Dorsolateral prefrontal cortex (tissue), 122 donors: ENCODE measurements at places on chromosomes 2 and 18. TPM values are rescaled to one million over a fixed set of nuclear protein-coding genes. Genes with fewer than 3 reads are reported as not detected.

The SH2D6 gene
- total RNA-seq: 4.4 TPM

The STARD6 gene
- 0.83 TPM for total RNA-seq

The USP40 gene
- 65.4 TPM for total RNA-seq

The ABCG5 gene
- 0.36 TPM for total RNA-seq

The SERPINB8 gene
- total RNA-seq: 4.2 TPM

The MC4R gene
- 2.1 TPM for total RNA-seq

The CRYGD gene
- not detected for total RNA-seq

The FIGN gene
- total RNA-seq: 21.2 TPM

The KCNJ13 gene
- total RNA-seq: 0.91 TPM

The DES gene
- 1.2 TPM for total RNA-seq

The OSR1 gene
- total RNA-seq: 1.9 TPM

The UGP2 gene
- total RNA-seq: 176 TPM

The SOWAHC gene
- 3.2 TPM for total RNA-seq

The ESPNL gene
- 0.14 TPM for total RNA-seq

The VWC2L gene
- 8.9 TPM for total RNA-seq

The FARSB gene
- 23.9 TPM for total RNA-seq

The LDLRAD4 gene
- total RNA-seq: 96.0 TPM

The KCMF1 gene
- total RNA-seq: 78.1 TPM

The GULP1 gene
- 27.0 TPM for total RNA-seq

The SULT1C4 gene
- 13.3 TPM for total RNA-seq

The PAX8 gene
- 1.5 TPM for total RNA-seq

The SERPINB3 gene
- total RNA-seq: not detected

The ITPRIPL1 gene
- 2.2 TPM for total RNA-seq

The UGT1A6 gene
- not detected for total RNA-seq

The MYO5B gene
- 3.3 TPM for total RNA-seq

The QPCT gene
- 19.2 TPM for total RNA-seq

The BOLL gene
- not detected for total RNA-seq

The SERPINB11 gene
- total RNA-seq: not detected

The B4GALT6 gene
- total RNA-seq: 74.4 TPM

The FSHR gene
- 1.7 TPM for total RNA-seq

The LYG2 gene
- not detected for total RNA-seq

The HS6ST1 gene
- total RNA-seq: 104 TPM

The SERPINB4 gene
- not detected for total RNA-seq

The ANKMY1 gene
- total RNA-seq: 30.7 TPM

The CCDC138 gene
- 15.5 TPM for total RNA-seq

The RNU2-63P gene
- not detected for total RNA-seq

The TUBA4B gene
- total RNA-seq: not detected

The AKAIN1 gene
- not detected for total RNA-seq

The CHRNA1 gene
- 0.43 TPM for total RNA-seq

The DSC3 gene
- total RNA-seq: not detected

The SIGLEC15 gene
- total RNA-seq: not detected

The SERPINB10 gene
- not detected for total RNA-seq

The RAX gene
- total RNA-seq: not detected

The APCDD1 gene
- 103 TPM for total RNA-seq

The DPP10 gene
- total RNA-seq: 92.9 TPM

The RTKN gene
- 49.9 TPM for total RNA-seq

The SLC8A1 gene
- total RNA-seq: 232 TPM

The NCKAP5 gene
- 18.1 TPM for total RNA-seq

The INHBB gene
- total RNA-seq: 4.2 TPM
